Mucosa of gallbladder (tissue), 1 donor: ENCODE measurements at places on chromosomes 7 and 10. TPM values are rescaled to one million over a fixed set of nuclear protein-coding genes. Genes with fewer than 3 reads are reported as not detected.

Gene SPDYE16
- total RNA-seq, result not detected

Gene MMP21
- total RNA-seq, result 0.17 TPM

Gene ITPRID1
- 0.43 TPM for total RNA-seq

Gene RASSF4
- 41.9 TPM for total RNA-seq

Gene JCAD
- 25.8 TPM for total RNA-seq

Gene NUTM2D
- total RNA-seq, result 7.2 TPM

Gene EEF1AKMT2
- total RNA-seq, result 12.2 TPM

Gene PNLIPRP2
- 1.2 TPM for total RNA-seq

Gene CNPY1
- not detected for total RNA-seq

Gene PRR15
- 46.1 TPM for total RNA-seq

Gene SMKR1
- 2.0 TPM for total RNA-seq

GRCh38 chr10:78768041-78768835 is 300.5 kb upstream of the ZMIZ1 start:
- no peak for DNase-seq

DNA sequence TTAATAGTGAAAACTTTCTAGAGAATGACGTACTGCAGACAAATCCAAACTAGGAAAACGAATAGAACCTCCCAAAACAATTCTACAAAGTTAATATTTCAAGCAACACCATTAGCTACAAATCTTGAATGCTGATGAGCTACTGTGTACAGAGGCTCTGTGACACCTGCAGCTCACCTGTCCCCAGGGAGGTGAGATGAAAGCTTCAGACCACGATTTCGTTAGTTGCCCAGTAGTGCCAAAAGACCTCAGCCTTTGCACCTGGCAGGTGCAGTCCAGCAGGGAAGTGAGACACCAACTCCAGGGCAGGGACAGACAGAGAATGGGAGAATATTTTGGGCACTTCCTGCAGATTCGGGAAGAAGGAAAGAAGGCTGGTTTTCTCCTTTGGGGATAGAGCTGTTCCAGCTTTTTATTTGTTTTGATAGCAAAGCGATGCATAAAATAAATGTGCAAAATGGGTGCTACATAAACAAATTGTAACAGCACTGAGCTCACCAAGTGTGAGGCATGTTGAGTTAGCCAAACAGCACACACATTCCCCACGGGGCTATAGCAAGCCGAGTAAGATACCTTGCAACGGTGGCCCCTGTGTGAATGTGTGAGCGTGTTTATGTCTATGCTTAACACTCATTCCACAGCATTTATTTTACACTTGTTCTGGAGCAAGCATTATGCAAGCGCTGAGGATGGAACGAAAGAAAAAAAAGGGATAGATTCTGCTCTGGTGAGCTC is 1024.8 kb upstream of the AUTS2 start:
- DNase-seq, result no peak

DNA sequence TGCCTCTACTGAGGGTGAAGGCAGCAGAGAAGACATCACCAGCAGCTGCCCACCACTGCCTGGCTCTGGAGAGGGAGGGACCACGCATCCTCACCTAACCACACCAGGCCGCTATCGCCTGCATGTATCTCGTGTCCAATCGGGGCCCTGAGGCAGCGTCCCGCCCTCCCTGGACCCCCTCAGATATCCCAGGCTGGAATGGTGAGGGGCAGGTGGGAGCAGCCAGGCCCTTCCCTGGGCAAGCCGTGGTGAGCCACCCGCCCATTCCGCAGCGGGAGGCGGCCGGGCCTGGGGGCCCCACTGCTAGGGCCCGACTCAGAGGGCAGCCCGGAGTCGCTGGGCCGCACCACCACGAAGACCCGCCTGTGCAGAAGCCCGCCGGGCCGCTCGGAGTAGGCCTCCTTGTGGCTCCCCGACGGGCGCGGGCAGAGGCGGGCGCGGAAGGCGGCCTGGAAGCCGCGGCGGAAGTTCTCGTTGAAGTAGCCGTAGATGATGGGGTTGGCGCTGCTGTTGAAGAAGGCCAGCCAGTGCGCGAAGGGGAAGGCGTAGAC is 21.6 kb upstream of the PPA1 start:
- no peak for DNase-seq

DNA sequence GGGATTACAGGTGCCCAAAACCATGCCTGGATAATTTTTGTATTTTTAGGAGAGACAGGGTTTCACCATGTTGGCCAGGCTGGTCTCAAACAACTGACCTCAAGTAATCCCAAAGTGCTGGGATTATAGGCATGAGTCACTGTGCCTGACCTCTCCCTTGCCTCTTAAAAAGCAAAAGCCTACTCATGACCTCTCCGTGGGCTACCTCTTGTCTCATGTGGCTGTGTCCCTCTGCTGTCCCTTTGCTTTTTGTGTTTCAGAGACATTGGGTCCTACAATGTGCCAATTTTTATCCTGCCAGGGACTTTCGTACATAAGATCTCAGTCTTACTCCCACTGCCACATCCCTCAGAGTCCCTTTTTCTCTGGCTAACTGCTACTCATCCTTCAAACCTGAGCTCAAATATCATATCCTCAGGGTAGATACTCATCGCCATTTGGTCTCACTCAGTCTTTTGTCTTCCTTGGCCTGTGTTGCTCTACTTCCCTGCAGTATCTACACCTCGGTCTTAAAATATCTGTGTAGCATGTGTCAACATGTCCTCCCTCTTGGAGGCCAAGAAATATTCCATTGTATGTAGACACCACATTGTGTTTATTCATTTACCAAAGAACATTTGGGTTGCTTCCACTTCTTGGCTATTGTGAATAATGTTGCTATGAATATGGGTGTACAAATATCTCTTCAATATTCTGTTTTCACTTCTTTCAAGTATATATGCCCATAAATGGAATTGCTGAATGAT is 465.0 kb upstream of the KLF6 start:
- no peak for DNase-seq

DNA sequence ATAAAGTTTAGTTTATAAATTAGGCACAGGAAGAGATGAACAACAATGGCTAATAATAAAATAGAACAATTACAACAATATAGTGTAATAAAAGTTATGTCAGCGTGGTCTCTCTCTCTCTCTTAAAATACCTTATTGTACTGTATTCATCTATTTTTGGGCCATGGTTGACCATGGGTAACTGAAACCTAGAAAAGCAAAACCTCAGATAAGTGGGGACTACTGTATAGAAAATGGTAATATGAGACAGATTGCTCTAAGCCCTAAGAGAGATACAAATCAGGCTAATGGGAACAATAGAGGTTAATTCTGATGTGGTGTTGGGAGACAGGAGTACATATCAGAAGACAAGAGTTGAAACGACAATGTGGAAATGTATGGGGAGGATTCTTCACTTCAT is 86.2 kb downstream of the ZNF365 start:
- no peak for DNase-seq

GRCh38 chr10:105010411-105011121 is 369.5 kb downstream of the SORCS3 start:
- no peak for DNase-seq

DNA sequence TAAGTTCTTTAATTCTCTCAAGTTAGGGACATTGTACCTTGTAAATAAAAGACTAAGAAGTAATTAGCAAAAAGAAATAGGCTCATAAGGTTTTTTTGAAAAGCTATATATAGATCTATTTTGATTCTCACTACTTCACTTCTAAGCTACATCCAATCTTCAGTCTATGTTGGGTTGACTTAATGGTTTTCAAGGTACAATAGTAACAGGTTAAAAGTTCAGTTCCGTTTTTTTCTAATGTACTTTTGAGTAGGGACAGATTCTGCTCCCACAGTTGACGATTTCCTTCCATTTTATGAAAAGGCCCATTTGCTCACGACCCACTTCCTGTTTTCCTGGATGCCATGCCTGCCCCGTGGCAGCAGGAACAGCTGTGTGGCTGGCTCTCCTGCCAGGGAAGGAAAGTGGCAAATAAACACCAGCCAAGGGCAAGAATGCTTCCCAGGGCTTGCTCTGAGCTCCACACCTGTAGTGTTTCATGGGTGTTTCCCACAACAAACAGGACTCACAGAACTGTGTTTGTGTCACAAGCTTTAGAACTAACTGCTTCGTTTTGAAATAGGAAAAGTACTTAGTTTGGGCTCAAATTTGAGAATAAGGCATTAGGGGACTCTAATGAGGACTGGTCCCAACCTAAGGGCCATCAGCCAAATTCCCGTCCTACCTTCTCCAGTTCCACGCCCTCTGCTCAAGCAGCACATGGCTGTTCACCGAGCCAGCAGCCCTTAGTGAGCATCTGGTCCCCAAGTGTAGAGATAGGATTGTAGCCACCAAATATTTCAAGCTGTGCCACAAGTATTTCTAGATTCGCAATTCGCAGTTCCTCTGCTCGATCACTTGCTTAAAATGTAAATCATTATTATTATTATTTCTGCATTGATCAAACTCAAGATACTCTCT is 240.7 kb downstream of the COBL start:
- DNase-seq, result no peak

- no peak for DNase-seq
Observed at GRCh38 chr10:75023074-75023473, 88.4 kb upstream of the SAMD8 start.

- no peak for DNase-seq
Observed at GRCh38 chr10:94149702-94150101, 156.0 kb downstream of the PLCE1 start.

GRCh38 chr10:60531006-60531405 is 141.3 kb upstream of the ANK3 start:
- DNase-seq, result no peak

- no peak for DNase-seq
Observed at GRCh38 chr7:66348531-66348930, 143.4 kb downstream of the TPST1 start.

DNA sequence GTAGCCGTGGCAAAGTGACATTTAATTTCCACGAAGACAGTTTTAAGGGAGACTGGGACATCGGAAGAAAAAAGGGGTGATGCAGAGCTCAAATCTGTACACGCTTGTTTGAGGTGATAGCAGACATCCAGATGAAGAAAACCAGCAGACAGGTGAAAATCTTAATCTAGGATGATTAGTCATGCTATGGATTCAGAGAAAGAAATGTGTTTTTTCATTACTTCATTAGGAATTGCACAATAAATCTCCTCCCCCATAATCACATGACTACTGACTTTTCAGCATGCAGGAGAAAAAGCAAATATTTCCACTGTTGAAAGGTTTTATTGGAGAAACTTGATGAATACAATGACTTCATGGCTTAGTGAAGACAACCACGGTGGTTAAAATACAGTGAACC is 2.5 kb downstream of the NUDT5 start:
- no peak for DNase-seq

- no peak for DNase-seq
Observed at GRCh38 chr7:129713544-129713943, 102.0 kb downstream of the NRF1 start.

- DNase-seq, result no peak
Observed at GRCh38 chr7:35624299-35625186, 70.4 kb downstream of the HERPUD2 start.

- DNase-seq, result no peak
Observed at GRCh38 chr7:2134740-2135139, 98.0 kb downstream of the MAD1L1 start.

DNA sequence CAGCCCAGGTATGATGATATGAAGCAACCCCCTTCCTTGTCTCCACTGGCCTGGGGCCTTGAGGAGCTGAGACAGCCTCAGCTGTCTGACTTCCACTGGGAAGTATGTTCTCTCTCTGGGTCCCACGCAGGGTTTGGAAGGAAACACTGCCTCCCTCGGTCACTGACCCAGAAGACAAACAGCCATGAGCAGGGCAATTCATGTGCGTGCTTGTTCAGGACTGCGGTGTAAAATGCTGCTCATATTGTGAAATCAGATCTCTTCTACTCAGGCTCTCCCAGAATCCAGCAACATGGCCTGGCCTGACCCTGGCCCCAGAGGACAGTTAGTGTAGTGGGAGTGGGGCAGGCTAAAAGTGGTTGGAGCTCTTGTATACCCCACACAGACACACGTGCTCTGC is 2.8 kb downstream of the CLCN1 start:
- DNase-seq, result no peak

GRCh38 chr10:44458671-44459413 is 73.9 kb upstream of the CXCL12 start:
- DNase-seq, result no peak

- DNase-seq, result no peak
Observed at GRCh38 chr7:27895551-27895950, 155.6 kb downstream of the TAX1BP1 start.

GRCh38 chr7:30472784-30473775 is 5.5 kb downstream of the NOD1 start:
- DNase-seq, result no peak

DNA sequence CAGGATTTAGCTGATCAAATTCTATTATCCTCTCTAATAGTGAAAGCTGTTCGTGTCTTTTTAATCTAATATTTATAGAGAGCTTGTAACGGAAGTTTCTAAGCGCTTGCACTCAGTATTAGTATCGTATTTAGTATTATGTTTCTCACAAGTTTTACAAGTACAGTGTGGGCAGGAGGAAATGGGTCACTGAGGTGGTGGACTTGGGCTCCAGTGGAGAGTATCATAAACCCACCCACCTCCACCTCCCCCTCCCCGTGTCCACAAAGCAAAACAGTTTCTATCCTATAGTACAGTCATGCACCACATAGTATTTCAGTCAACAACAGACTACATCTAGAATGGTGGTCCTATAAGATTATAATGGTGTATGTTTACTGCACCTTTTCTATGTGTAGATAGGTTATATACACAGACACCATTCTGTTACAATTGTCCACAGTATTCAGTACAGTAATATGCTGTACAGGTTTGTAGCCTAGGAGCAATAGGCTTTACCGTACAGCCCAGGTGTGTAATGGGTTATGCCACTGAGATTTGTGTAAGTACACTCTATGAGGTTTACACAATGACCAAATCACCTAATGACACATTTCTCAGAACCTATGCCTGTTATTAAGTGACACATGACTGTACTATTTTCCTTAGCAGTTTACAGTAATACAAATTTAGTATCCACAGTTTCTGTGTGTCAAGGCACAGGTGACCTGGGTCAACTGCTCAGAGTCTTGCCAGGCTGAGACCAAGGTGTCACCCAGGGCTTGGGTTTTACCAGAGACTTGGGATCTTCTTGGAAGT is 1021.3 kb upstream of the C7orf33 start:
- DNase-seq, result no peak

- DNase-seq, result no peak
Observed at GRCh38 chr10:118753331-118754228, 1.2 kb downstream of the CACUL1 start.

- no peak for DNase-seq
Observed at GRCh38 chr7:11206177-11206899, 232.7 kb downstream of the PHF14 start.

- DNase-seq, result no peak
Observed at GRCh38 chr10:51075043-51075872, 971 bp downstream of the PRKG1 start.

GRCh38 chr7:127252377-127252713 is 396 bp downstream of the GRM8 start:
- no peak for DNase-seq
